Kidney (tissue), 22 donors: ENCODE measurements at places on chromosomes 7 and 10. TPM values are rescaled to one million over a fixed set of nuclear protein-coding genes. Genes with fewer than 3 reads are reported as not detected.

C10orf67 gene
- total RNA-seq = 1.6 TPM

DNA sequence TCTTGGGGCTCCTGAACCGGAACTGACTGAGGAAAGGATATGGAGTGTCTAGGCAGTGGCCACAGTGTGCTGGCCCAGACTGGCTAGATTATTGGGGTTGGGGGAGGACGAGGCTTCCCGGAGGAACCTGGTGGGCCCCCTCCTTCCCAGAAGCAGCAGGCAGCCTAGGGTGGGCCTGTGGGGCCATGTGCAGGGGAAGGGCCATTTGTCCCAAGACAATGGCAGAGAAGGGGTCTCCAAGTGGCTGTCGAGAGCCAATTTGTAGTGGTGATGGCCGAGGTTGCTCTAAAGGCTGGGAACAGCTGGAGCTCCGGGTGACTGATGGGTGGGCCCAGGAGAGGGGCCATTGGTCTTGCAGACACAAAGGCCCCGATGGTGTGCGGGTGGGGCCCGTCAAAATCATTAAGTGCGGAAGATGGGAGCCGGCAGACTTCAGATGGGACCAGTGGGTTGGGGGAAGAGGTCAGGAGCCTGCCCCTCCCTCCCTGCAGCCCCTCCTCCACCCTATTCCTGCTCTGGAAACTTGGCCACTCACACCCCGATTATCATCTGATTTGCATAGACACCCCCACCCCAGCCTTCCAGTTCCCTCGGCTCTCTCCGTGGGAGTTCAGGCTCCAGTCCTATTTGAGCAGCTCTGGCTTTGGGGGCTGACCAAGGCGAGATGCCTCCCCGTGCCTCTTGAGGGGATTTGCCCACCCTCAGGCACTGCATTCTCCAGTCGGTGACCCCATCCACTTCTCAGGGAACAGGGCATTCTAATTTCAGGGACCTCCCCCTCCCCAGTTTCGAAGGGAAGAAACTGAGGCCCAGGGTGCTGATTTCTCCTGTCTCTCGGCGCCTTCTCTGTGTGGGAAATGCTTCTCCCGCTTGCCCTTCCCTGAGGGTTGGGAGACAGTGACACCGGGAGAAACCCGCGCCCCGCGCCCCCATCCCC lies 36.0 kb upstream of the PAX2 start:
- peak; percentile 25 for DNase-seq

GRCh38 chr7:151411551-151411950 lies 1.7 kb upstream of the WDR86 start:
- DNase-seq = peak; percentile 53

TFR2 gene
- 0.79 TPM for total RNA-seq

GRCh38 chr7:48389977-48390376 lies 218.7 kb downstream of the ABCA13 start:
- no peak for DNase-seq

GIMAP8 gene
- total RNA-seq = 24.3 TPM

GRCh38 chr7:147912291-147912690 lies 678.3 kb upstream of the C7orf33 start:
- no peak for DNase-seq

GRCh38 chr7:155198901-155199845 lies 98.5 kb upstream of the INSIG1 start:
- no peak for DNase-seq

DNA sequence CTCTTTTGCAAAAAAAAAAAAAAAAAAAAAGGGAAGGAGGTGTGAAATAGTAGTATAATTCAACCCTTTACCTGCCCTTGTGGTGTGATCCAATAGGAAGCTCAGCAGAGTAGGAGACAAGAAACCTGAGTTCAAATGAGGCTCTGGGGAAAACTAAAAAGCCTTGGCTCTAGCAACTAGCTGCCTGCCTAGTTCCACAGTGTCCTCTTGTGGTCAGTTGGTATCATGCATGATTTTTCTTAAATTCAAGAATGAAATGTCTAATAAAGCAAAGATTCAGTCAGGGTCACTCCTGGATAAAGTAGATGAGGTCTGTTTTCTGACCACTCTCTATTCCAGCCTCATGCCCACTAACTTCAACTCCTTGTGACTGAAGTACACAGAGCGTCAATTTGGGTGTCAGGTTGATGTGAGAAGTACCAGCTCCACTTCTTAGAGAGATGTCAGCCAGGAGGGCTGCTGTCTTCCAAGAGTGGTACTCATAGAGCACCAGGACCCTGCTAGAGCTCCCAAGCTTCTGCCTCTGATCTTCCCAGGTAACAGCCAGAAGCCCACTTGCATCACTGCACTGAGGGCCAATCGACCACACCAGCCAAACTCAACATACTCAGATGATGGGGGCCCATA lies 10.5 kb downstream of the LSM5 start:
- DNase-seq = no peak

DNA sequence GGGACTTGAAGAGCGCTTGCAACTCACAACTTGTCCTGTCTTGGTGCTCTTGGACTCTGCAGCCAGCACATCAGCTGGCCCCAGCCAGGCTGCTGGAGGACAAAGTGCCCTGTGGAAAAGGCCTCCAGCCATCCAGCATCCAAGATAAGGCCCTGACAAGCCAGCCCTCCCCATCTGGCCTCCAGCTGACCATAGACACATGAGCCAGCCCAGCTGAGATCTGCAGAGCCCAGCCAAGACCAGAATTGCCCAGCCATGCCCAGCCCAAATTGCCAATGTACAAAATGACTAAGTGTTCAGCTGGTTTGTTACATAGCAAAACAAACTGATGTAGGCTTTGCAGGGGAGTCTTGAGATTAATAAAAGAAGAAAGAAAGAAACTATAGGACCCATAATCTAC lies 36.0 kb upstream of the FRMD4A start:
- DNase-seq = no peak

- DNase-seq = no peak
Observed at GRCh38 chr7:106126170-106126938, 14.2 kb upstream of the SYPL1 start.

DNA sequence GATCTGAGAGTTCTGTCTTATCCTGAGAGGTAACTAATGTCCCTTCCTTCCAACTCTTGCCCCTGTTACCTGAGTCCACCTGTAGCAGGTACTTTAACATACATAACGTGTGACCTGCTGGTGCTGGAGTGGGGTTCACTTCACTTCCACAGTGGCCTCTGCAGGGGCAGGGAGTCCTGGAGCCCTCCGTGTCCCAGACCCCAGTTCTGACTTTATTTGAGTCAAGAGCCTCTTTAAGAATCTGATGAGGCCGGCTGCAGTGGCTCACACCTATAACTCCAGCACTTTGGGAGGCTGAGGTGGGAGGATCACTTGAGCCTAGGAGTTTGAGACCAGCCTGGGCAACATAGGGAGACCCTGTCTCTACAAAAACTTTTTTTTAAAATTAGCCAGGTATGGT lies 117.0 kb upstream of the RET start:
- DNase-seq = no peak

- no peak for DNase-seq
Observed at GRCh38 chr10:89470628-89471027, 56.3 kb downstream of the IFIT5 start.

ARHGEF35 gene
- 22.1 TPM for total RNA-seq

DNA sequence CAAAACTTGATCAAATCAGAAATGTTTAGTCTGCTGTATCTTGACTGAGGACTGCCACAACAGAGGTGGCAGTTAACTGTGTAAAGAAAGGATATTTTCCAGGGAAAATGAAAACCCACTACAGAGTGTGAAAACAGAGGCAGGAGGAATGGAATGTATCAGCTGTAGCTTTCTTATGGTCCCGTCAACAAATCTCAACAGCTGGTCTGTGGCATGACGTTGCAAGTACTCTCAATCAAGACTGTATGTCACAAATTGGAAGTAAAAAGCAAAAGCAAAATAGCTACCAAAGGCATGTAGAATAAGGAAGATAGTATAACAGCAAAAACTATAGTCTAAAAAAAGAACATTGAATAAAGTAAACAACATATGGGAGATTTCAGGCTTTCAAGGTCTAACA lies 123.5 kb downstream of the KMT2C start:
- no peak for DNase-seq

CTAGE8 gene
- total RNA-seq = 4.3 TPM

DNA sequence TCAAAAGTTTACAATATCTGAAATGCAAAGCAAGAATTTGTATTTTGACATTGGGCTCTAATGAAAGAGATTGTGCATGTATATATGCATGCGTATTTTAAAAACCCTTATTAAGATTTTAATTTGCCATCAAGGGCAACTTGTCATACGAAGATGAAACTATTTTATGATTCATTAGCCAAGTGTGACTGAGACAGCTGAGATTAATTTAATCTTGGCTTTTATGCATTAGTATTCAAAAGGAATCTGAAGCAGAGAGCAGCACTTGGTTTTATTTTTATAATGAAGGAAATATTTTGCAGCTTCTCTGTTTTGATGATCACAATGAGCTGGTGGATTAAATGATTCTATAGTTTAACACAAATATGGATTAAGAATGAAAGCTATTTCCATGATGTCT lies 45.9 kb upstream of the AKR1E2 start:
- no peak for DNase-seq

GRCh38 chr10:126127481-126128029 lies 231.2 kb downstream of the FANK1 start:
- DNase-seq = no peak

- no peak for DNase-seq
Observed at GRCh38 chr7:69349291-69349690, 249.0 kb upstream of the AUTS2 start.

DNA sequence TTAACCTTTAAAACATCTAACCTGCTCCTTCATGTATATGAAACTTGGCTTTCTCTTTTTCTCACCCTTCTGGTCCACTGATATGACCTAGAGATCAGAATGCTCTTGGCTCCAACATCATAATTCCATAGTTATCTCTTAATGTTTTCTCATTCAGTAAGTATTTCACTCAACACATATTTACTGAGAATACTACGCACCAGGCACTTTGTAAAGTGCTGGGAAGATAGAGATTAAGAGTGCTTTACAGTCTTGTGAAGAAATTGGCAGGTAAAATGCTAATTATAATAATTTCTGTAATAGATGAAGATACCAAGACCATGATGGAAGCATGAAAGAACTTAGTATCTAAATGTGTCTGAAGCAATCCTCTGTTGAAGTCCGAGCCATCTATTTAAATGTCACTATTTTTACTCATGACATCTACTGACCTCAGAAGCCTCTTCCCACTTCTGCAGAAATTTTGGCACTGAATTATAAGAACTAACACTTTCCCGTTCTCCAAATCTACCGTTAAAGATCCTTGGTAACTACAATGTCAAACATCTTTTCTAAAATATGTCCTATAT lies 116.2 kb downstream of the HBP1 start:
- DNase-seq = no peak

- peak; percentile 67 for DNase-seq
Observed at GRCh38 chr7:74656441-74656836, 1.1 kb upstream of the GTF2I start.

- DNase-seq = no peak
Observed at GRCh38 chr10:16195894-16196293, 240.9 kb upstream of the PTER start.

DNA sequence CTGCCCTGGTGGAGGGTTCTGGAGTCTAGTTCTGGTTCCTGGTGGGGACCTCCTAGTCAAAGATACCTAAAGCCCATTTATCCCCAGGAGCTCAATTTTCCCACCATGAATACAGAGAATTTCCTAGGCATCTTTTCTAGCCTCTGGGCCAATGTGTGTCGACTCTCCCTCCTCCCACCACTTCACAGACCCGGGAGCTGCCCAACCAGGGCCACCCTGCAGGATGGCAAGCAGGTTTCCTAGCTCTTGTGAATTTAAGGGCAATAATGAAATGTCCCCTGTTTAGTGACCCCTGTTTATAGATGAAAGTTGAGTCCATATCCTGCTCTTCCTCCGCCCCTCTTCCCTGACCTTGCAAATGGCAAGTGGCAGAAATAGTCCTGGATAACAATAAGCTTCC lies 9.4 kb downstream of the DLX5 start:
- DNase-seq = no peak

- DNase-seq = no peak
Observed at GRCh38 chr7:100881136-100881535, 6.2 kb downstream of the SRRT start.

GRCh38 chr7:30907527-30908267 lies 4.0 kb upstream of the AQP1 start:
- DNase-seq = no peak

- DNase-seq = no peak
Observed at GRCh38 chr7:138431517-138431916, 28.5 kb upstream of the TRIM24 start.

JAZF1 gene
- total RNA-seq = 13.1 TPM

GRCh38 chr10:131270461-131271190 lies 40.9 kb downstream of the TCERG1L start:
- no peak for DNase-seq

DNA sequence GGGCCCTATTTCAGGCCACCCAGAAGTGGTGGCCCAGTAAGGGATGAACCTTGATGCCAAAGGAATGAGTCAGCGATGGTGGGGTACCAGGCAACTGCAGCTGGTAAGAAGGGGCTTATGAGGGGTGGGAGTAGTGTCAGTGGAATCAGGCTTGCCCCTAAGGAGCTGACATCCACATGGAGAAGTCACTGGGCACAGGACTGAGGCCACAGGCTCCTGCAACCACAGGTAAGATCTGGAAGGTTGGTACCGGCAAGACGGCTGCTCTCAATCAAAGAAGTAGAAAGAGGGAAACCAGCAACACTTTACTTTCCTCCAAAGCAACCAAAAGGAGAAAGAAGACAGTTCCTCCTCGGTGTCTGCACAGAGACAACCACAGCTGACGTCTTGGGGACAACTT lies 2.5 kb downstream of the GCK start:
- no peak for DNase-seq

DNA sequence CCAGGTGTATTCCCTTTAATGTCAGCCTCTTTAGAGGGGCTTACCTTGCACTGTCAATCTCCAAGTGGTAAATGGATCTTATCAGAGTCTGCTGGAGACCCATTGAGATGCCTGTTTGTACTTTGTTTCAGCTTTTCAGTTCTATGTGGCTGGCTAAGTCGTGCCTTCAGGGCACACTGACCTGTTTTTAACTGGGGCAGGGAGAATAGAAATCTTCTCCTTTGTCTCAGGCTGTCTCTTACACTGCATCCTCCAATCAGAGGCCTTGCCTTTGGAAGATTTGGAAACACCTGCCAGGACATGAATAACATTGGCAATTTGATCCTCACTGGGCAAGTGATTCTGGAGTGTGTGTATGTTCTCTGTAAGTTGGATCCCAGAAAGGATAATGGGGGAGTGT lies 65.0 kb downstream of the POU6F2 start:
- DNase-seq = peak; percentile 13

GRCh38 chr10:23110722-23111516 lies 15.5 kb downstream of the MSRB2 start:
- DNase-seq = peak; percentile 19

UTF1 gene
- total RNA-seq = not detected

CPXM2 gene
- 18.1 TPM for total RNA-seq

- no peak for DNase-seq
Observed at GRCh38 chr7:123437447-123437995, 96.9 kb downstream of the IQUB start.

- DNase-seq = no peak
Observed at GRCh38 chr7:130256704-130257103, 10.0 kb upstream of the CPA2 start.

DNA sequence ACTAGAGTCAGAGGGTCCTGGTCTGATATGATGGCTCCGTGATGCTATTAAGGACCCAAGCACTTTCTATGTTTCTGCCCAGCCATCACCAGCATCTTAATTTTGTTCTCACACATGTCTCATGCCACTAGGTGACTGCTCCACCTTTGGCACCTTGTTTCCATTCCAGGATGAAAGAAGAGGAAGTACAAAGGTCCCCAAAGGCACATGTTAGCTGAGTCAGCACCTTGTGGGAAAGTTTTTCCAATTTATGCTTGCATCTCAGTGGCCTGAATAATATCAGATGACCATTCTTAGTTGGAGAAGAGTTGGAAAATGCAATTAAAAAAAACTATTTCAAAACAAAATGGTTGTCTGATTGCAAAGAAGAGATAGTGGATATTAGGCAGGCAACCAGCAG lies 341.0 kb upstream of the NPSR1 start:
- no peak for DNase-seq

ACSL5 gene
- total RNA-seq = 21.8 TPM
